Fibroblast of lung (primary cell): ENCODE measurements at places on chromosomes 16 and 17.

- no peak for DNase-seq
Measured at GRCh38 chr17:37564252-37564651, 45.0 kb downstream of the SYNRG start.

- DNase-seq: no peak
Measured at GRCh38 chr17:59601130-59601529, 18.6 kb upstream of the CLTC start.

- DNase-seq: no peak
Measured at GRCh38 chr17:46036491-46036890, 37.4 kb downstream of the STH start.

DNA sequence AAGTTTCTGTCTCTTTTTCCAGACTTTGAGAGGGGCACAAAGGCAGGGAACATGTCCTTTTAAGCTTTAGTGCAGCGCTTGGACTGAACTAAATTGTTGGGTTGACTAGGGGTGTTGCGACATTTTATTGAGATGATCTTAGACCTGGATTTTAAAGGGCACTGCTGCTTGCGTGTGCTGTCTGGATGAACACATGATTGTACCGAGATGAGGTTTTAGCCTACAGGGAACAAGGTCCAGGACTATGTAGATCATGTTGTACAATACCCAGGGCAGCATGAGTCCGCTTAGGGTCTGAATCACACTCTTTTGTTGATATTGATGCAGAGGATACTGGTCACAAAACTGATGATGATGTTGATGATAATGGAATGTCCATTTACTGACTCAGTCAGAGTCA, 5.2 kb upstream of the RGS9 start:
- DNase-seq: peak; percentile 80

- no peak for DNase-seq
Measured at GRCh38 chr17:64787921-64788271, 125.8 kb upstream of the SMURF2 start.

DNA sequence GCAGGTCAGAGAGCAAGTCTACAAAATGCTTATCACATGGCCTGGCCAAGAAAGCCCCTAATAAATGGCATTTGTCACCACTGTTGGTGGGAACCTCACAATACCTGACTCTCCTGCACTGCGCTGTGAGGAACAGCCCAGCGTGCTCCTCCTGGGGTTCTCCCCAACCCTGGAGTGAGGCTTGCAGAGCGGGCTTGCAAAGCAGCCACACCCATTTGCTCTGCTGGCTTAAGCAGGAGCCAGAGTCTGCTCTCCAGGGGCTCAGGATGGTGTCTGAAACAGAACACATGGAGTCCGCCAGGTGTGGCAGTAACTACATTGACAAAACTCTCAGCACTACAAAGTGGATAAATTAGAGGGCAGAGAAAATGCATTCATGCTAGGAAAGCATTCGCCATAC, 331.0 kb upstream of the CCL2 start:
- no peak for DNase-seq

- peak; percentile 54 for DNase-seq
Measured at GRCh38 chr17:70040336-70040735, 34.7 kb upstream of the KCNJ16 start.

DNA sequence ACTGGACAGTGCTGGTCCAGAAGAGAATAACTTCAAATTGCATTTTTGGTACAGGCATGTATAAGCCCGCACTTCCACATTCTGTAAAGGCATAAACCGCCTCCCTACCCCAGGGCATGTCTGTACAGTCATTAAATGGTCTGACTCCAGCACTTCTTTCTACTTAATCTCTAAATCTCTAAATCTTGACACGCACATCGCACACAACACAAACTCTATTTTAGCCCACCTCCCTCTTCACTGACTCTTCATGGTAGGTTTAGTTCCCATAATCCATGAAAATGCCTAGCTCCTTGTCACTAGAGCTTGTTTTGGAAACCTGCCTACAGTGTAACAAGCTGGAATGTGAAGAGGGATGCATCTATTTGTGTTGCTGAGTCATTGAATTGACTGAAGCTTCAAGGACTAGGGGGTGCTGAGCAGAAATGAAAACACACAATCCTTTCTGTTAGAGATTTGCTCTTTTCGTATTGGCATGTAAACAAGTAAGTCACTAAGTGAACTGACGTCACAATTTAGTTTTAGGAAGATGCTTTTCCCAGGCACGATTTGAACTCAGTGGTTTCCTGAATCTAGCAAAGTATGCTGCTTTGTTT, 1.6 kb upstream of the DUSP14 start:
- DNase-seq: peak; percentile 97

DNA sequence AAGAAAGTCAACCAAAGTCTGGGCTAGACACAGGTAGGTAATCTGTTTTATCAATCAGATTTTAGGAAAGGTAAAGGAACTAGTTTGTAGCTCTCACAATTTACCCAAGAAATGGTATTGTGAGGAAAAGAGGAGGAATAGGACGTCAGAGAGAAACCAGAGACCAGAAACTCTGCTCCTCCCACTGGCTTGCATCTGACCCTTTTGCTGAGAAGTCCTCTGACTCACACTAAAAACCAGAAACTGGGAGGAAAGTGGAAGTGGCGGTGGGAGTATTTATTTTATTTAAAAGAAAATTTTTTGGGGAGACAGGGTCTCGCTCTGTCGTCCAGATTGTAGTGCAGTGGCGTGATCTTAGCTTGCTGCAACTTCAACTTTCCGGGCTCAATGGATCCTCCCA, 38.0 kb upstream of the MNT start:
- DNase-seq: peak; percentile 85

- DNase-seq: no peak
Measured at GRCh38 chr16:49277386-49277742, 4.3 kb downstream of the CBLN1 start.

- DNase-seq: peak; percentile 51
Measured at GRCh38 chr16:8572919-8573724, 17.2 kb downstream of the TMEM114 start.

DNA sequence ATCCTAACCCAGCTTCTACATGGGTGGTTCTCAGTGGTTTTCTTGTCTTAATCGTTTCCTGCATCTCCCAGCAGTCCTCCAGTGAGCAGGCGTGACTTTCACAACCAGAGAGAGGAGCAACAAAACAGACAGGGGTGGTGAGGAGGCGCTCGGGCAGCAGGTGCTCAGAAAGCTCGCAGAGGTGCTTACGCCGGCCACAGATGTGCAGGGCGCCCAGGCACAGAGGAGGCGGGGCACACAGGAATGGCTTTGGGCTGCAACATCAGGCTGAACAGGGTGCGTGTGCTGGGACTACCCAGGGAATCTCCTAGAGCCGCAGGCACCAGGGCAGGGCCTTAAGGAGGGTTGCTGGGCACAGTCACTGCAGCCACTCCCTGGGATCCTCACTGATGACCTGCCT, 32.6 kb downstream of the KLHDC4 start:
- no peak for DNase-seq

DNA sequence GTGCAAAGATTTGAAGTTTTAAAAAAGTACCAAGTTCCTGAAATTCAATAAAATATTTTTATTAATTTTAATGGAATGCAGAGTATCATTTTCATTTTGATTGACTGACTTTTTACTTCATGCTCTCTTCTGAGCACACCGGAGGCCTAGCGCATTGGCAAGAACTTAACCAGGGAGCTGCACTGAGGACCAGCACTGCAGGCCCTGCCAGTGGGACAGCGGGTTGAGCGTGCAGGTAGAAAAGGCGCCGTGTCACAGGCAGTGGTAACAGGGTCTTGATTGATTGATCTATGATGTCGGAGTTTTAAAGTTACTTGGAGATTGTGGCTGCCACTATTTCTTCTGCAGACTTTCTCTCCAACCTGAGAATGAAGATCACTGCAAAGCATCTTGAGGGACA, 43.7 kb downstream of the WDR45B start:
- DNase-seq: no peak

DNA sequence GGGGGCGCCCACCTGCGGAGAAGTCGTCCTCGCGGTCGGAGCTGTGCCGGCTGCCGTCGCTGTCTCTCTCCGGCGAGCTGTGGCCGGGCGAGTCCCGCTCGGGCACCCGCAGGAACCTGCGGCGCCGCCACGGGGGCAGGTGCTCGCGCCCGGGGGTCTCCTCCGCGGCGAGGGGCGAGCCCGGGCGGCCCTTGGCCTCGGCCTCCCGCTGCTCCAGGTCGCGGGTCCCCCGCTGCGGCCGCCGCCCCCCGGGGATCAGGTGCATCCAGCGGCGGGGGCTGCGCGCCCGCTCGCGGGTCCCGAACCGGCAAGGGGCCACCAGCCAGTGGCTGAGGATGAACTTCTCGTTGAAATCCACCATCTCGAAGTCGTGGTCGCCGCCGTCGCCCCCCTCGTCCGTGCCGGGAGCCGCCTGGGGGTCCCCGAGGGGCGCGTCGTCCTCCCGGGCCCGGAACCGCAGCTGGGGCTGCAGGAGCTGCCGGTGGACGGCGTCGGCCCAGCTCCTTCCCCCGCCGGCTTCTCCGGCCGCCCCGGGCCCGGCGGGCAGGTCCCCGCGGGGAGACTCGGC, 41.4 kb upstream of the BHLHA9 start:
- DNase-seq: no peak

- no peak for DNase-seq
Measured at GRCh38 chr17:4676791-4677190, 27.1 kb downstream of the PELP1 start.

- DNase-seq: no peak
Measured at GRCh38 chr17:48051283-48051682, 3.1 kb downstream of the NFE2L1 start.

- no peak for DNase-seq
Measured at GRCh38 chr16:56649820-56650219, 1.9 kb upstream of the MT1B start.

- no peak for DNase-seq
Measured at GRCh38 chr16:89114159-89114981, 20.7 kb downstream of the ACSF3 start.

- no peak for DNase-seq
Measured at GRCh38 chr16:55016515-55016914, 85.8 kb downstream of the IRX5 start.

DNA sequence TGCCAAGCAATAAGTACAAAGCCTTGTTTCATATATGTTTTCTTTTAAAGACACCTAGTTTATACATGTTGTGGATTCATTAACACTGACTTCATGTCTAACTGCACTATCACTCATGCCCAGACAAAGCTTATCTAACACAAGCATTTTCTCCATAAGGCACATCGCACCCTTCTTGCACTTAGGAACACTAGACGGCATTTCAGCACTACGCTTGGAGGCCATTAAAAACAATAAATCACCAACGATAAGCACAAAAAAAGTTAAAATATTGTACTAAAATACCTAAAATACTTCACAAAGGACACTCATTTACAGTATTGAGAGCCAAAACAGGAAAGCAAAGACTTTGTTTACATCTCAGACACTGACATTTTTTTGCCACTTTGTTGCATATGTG, 39.0 kb upstream of the TEKT3 start:
- DNase-seq: no peak

- DNase-seq: peak; percentile 84
Measured at GRCh38 chr17:35257208-35257659, 14.4 kb downstream of the SLFN5 start.

- DNase-seq: no peak
Measured at GRCh38 chr17:31660684-31661083, 198.4 kb downstream of the COPRS start.

GRCh38 chr17:77242118-77242851, 101.5 kb downstream of the SEC14L1 start:
- DNase-seq: no peak

DNA sequence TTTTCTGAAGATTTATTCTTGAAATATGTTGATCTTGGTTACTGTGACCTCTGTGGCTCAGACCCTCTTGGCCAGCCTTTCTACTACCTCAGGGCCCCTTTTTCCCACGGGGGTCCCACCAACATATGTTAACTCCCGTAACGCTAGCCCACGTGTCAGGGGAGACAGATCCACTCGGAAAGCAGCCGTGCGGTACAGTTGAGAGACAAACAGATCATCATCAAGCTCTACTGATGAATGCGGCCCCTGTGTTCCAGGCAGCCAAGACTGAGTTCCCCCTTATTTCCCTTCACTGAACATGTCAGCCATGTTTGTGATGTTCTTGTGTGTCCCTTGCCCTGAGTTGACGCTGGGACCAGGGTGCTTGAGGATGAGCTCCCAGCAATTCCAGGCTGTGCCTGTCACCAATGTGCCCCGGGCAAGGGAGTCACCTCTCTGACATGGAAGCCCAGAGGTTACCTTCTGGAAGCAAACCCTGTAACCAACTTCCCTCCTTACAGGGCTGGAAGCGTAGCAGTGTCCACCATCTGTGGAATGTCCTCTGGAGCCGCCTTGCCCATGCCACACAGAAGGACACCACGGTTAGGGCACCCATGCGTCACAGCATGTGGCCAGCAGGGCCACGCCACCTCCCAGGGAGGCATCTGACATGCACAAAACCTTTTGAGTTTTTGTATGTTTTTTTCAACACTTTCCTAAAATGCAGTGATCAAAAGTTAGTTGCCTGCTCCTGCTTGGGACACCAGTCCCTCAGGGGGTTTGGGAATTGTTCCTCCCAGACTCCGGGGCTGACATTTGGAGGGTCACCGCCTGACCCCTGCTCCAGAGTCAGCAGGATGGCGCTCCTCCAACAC, 193.7 kb upstream of the CHMP6 start:
- DNase-seq: no peak

- no peak for DNase-seq
Measured at GRCh38 chr16:28161626-28162025, 50.1 kb downstream of the XPO6 start.

DNA sequence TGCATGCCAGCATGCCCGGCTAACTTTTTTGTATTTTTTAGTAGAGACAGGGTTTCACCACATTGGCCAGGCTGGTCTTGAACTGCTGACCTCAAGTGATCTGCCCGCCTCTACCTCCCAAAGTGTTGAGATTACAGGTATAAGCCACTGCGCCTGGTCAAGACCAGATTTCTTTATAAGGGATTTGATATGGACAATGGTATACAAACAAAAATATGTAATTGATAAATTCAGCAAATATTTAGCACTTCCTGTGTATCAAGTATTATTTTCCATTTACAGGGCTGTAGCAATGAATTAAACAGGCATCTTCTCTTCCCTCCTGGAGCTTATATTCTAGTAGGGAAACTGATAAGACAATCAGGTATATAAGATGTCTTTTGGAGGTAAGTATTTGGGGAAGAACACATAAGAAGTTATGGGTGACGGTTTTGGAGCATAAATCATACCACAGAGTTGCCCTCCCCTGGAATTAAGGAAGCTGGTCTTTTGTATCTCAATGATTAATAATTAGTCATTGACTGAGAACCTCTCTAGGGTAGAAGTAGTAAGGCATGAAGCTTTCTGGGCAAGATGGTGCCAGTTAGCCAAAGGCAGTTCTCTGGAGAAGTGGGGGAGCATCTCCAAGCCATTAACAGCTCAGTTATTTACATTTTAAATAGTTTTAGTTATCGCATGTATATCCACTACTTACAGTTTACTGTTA, 35.8 kb downstream of the TANC2 start:
- DNase-seq: no peak

GRCh38 chr17:68749349-68750207, 148.4 kb upstream of the FAM20A start:
- DNase-seq: no peak

- DNase-seq: peak; percentile 51
Measured at GRCh38 chr16:22092143-22092933, at the start of gene VWA3A. Gene VWA3A, plus strand, starts transcription at chr16:22092541. Its CDS starts 97 bp downstream, at chr16:22092638.

GRCh38 chr17:21210411-21211076, 3.4 kb downstream of the TMEM11 start:
- no peak for DNase-seq

- peak; percentile 25 for DNase-seq
Measured at GRCh38 chr17:74368341-74369081, 1.2 kb downstream of the GPR142 start.

- no peak for DNase-seq
Measured at GRCh38 chr16:67462279-67462655, 18.7 kb downstream of the ATP6V0D1 start.
